ENCODE measurements at places on chromosomes 1 and 21.

DNA sequence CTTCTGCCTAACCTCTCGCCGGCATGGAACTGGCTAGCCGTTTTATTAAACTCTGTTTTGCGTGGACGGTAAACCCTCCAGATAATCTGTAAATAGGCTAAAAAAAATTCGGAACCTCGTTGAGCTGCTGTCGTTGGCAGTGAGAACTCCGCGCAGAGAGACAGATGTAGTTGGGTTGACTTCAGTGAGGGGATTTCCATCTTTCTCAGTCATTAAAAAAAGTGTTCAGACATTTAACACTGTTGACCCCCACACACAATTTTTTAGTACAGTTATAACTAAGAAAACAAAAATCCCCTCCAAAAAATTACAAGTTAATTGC lies 464 bp downstream of the PARK7 start:
- peak; percentile 53 for DNase-seq

DNA sequence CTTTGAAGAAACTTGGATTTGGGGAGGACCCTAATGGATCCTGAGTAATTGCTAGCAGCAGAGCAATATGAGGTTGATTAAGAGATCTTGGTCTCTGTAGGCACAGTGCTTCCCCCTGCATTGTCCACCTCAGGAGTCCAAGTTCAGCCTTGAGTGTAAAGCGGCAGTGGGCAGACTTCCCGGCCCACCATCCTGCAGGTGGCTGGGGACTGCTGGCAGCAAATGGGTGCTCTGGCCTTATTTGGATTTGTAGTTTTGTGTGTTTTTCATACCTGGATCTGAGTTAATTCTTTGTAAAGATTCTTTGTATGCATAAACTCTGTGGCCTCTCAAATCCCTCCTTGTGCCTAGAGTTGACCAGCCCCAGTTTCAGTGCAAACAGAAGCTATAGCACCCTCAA lies 7.6 kb downstream of the BARHL2 start:
- DNase-seq, result no peak

DNA sequence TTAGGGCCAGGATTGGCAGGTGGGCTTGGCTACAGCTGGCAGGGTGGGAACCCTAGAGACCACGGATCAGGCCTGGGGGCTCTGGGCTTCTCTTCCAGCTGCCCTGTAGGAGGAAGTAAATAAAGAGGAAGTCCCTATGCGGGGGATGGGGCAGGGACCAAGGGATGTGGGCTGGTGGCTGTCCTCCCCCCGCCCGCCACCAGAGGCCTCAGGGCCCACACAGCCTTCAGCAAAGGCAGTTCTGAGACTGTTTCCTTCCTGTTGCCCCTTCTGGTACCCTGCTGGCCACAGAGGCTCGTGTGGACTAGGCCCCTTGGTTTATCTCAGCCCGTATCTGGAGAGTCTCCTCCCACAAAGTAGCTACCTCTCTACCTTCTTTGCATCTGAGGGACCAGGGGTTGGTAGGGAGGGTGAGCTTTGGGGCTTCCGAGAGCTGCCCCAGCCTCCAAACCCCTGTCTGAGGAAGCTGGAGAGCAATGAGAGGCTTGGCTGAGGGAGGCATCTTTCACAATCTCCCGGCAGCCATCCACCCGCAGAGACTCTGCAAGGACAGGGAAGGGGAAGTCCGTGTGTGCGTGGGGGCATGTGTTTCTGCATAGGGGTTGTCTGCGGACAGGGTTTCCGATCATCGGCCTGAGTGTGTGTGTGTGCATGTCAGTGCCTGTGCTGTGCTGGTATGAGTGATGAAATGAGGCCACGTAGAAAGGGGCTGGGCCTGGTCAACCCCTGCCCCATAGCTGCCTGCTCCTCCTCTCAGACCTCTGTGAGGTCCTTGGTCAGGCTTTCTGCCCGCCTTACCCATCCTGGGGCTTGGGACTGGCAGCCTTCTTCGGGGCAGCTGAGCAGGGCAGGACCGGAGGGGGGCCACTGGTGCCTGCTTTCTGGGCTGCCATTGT lies 12.5 kb downstream of the RPS6KA1 start:
- no peak for DNase-seq

DNA sequence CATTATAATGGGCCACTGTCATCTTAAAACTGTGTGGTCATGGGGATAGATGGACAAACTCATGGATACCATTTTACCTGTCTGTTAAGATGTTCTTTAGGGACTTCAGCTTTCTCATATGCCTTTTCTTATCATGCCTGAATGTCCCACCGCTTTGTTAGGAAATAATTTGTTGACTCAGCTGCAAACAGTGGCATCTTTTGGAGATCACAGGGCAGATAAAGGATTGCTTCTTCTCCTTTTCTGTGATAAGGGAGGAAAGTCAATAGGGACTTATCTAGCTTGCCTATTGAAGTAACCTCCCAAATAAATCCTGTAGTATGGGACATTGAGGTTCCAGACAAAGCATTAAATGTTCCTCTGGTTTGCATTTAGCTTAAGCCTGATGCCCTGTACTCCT lies 79.8 kb upstream of the KIAA0040 start:
- no peak for DNase-seq

DNA sequence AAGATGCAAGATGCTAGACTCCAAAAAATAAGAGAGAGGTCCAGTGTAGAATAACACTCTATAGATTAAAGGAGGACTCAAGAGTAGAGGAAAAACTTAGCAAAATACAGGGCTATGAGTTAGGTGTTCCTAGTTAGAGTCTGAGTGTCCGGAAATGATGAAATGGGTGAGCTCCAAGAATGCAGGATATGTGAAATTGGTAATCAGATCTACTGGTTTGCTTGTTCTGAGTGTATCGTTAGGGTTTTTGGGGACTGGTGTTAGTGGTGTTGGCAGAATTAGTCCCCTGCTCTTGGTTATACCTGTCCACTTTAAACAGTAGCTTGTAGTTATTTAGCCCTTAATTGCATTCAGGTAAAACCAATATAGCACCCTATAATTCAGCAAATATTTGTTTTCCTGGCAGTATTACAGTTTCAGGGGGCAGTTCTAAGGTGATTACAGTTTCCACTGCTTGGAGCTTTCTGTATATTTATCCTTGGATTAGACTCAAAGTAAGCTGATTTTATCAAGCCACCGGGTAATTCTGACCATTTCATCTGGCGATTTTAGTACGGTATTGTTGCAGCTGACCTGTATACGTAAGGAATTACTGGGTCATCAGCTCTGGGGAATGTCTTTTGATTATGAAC lies 332.7 kb downstream of the CHRM3 start:
- no peak for DNase-seq

GRCh38 chr1:239840790-239841189 lies 250.9 kb upstream of the FMN2 start:
- DNase-seq, result no peak

DNA sequence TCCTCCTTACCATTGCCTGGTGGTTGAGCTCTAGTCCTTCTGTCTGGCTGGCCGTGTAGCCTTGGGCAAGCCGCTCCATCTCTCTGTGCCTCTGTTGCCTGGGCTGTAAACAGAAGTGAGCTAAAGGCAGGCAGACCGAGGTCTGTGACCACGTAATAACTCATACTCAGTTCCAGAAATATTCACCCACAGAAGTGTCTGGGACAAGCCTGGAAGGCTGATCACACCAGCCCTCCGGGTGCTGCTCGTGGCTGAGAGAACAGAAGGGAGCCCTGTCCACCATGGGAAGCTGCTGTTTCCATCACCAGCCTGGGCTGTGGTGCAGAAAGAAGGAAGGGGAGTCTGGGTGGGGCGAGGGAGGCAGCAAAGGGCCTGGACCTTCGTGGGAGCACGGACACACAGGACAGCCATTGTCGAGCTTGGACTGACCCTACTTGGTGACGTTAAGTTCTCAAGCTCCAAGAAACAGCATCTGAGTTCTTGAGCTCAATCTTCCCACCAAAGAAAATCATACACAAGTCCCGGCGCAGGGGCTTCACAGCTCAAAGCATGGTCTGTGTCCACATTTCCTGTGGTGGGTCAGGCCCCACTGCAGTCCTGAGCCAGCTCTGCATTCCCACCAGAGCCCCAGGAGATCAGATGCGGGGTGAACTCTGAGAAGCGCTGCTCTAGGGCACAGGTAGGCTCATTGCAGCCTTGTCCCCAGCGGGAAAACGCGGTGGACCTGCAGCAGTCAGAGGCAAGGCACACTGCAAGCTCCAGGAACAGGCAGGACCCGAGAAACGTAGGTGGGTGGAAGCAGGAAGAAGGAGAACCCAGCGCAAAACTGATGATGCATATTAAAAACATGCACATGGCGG lies 61.8 kb downstream of the RUNX3 start:
- DNase-seq, result no peak

DNA sequence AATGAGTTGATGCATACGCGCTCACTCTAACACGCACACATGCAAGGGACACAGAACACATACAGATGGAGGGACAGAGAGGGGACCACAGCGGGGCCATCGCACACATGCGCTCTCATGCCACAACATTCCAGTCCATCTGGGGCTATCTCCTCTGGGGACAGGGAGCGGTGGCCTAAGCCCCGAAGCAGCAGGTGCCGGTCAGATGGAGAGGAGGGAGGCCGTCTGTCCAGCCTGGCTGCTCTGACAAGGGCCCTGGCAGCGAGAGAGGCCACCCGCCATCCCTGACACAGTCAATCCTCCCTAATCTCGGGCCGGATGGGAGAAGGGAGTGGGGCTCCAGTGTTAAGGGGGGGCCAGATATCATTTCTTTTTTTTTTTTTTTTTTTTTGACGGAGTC lies 123.5 kb downstream of the KIAA0319L start:
- no peak for DNase-seq

GRCh38 chr1:232292818-232293217 lies 337.1 kb downstream of the SIPA1L2 start:
- peak; percentile 94 for DNase-seq

DNA sequence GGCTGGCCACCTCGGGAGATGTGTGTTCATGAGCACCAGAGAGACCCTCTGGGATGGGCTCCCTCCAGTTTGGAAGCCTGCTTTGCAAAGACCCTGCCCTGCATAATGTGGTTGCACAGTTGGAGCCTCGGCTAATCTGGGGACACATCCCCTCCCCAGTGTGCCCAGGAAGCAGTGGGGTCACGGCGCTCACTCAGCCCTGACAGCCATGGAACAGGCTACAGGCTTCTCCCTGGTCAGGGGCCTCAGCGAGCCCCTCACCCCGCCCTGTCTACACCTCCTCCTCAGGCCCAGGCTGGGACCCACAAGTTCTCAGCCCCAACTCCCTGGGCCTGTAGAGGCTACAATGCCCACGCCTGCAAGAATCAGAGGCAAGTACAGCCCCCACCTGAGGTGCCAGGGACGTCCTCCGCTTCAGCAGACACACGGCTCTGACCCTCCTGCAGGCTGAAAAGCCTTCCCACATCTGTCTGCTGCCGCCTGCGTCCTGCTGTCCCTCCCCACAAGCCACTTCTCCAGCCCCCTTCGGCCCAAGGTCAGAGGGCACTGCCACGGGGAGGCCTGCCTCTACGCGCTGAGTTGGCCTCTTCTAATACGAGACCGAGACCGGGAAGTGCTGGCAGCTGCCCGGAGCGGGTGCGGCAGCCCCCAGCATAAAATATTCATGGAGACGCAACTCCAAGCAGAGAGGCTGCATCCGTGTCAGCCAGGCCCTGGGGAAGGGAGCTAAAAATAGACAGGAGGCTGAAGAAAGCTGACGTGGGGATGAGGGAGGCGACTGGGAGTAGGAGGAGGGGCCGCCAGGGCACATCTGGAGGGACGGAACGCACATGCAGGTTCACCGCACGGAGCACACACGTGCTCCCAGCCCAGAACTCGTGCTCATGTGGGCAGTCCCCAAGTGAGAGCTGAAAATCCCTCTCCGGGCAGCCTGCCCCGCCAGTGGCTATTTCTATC lies 15.2 kb upstream of the GPR153 start:
- peak; percentile 82 for DNase-seq

DNA sequence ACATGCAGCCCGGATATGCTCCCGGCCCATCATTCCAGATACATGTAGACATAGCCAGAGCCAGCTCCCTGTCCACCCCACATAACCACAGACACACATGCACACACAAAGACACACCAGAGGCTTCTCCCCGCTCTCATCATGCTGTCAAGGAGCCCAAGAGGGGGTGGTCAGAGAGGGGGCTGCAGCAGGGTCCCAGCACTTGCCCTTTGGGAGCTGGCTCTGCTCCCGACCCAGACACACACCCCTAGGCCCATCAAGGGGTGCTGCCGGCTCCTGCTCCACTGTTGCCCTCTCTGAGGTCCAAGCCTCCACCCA lies 2.6 kb downstream of the PTAFR start:
- no peak for DNase-seq

DNA sequence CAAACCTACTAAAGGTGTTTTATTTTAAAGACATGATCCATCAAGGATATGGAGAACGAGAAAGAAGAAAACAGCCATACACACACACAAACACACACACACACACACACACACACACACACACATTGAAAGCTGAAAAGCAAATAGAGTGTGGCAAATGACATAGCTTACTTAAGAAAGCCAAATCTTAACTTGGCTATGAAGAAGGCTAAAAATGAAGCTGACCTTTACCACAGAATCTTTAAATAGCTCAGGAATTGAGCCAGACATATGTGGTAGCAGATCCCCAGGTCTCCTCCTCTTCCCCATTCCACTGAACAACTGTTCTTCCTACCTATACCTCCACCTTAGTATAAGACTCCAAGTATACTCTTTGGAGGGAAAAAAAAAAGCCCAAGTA lies 185.6 kb downstream of the CLEC20A start:
- DNase-seq, result no peak

GRCh38 chr21:46191257-46191685 lies 7.0 kb upstream of the SPATC1L start:
- DNase-seq, result no peak

GRCh38 chr1:226424221-226425003 lies 16.5 kb upstream of the PARP1 start:
- DNase-seq, result peak; percentile 71

- DNase-seq, result peak; percentile 14
Measured at GRCh38 chr1:20358761-20359263, 68.1 kb downstream of the VWA5B1 start.

DNA sequence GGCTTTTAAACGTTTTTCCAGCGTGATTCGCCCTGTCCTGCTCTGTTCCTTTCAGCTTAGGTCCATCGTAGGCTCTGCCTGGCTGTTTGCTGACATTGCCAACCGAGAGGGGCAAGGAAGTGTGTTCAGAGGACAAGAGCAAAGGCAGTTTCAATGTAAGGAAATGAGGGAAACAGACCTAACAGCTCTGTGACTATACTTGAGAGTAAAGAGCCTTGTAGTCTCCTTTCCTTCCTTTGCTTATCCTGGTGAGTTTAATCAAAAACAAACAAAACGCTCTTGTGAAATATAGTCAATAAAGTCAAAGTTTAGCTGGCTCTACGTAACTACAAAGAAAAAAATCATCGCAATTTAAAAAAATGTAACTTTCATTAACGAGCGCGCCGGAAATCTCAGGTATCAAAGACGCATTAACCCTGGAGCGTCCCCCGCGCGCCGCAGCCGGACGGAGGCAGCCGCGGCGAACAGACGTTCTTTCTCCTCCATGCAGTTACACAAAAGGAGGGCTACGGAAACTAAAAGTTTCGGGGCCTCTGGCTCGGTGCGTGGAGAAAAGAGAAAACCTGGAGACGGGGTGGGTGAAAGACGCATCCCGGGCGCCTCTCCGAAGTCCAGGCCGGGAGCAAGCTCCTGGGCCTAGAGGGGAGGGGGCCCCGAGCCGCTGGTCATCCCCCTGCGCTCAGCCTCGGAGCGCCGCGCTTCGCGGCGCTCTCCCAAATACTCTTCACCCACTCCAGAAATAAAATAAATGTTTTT lies 617 bp upstream of the ADGRL2 start:
- DNase-seq, result no peak
